ENCODE measurements at places on chromosomes 12 and 14.

DNA sequence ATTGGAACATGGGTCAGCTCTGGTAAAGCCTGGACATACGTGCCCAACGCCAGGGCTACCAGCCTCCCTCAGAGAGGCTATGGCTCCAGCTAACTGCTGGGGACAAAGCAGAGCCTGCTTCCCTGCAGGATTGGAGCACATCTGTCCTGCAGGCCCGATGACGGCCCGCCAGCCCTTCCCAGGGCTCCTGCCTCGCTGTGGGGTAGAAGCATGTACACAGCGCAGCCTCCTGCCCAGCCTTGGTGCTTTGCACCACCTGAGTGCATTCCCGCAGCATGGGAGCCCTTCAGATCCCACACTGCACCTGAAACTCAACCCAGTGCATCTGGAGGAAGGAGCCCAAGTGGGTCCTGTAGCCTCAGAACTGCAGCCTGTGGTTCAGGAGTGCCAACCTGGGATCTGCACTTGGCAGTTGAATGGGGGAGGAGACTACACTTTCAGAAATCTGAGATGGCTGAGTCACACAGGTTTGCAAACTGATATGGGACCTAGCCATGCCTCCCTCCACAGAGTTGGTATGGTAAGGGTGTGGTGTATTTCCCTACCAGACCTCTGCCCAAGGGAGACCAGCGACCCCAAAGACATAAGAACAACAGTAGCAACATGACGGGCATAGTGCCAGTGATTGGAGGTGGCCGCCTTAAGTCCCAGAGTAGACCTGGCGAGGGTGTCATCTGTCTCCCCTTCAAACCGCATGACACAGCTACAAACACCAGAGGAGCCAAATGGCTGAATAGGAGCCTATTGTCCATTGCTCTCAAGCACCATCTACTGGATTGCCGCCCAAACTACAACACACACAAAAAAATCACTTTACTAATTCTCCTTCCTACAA, 273.9 kb upstream of the MIS18BP1 start:
- DNase-seq = no peak

DNA sequence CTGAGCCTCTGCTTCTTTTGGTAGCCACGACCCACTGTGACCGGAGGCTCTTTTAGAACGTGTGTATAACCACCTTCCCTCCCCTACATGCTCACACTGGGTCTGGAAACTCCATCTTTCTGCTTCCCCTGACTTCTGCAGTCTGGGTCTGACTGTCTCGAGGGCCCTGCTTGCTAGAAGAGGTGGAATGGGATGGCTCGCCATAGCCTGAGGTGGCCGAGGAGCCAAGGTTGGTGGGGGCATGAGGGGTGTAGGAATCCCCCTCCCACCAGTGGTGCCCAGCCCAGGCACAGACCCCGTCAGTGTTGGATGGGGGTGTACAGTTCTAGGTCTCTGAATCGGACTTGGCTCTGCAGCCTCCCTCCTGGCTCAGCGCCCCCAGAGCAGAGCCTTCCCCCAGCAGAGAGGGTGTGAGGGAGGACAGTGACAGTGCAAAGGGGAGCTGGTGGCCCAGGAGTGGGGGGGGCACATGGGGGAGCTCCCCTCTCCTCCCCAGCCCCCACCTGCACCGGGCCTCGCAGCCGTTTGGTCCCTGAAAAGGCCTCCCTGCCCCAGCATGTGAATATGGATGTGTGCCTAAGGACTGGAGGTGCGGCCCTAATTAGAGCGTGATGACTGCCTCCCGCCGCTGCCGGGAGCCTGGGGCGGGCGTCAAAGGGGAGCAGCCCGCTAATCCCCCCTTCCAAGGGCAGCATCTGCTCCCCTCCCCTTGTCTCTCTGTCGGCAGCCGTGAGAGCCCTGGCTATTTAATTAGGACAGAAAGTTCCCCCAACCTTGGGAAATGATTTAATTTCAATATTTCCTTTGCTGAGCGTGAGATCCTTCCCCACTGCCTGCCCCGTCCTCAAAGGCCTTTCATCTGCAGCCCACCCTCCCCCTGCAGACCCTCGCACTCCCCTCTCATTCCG, 196.2 kb upstream of the C14orf180 start:
- no peak for DNase-seq

- DNase-seq = no peak
These were observed 79.8 kb upstream of the SEL1L start for GRCh38 chr14:81613341-81614045.

GRCh38 chr14:61106959-61107641, 126.1 kb downstream of the SLC38A6 start:
- no peak for DNase-seq
